RKO (cell line): ENCODE measurements at places on chromosomes 3 and 15.

DNA sequence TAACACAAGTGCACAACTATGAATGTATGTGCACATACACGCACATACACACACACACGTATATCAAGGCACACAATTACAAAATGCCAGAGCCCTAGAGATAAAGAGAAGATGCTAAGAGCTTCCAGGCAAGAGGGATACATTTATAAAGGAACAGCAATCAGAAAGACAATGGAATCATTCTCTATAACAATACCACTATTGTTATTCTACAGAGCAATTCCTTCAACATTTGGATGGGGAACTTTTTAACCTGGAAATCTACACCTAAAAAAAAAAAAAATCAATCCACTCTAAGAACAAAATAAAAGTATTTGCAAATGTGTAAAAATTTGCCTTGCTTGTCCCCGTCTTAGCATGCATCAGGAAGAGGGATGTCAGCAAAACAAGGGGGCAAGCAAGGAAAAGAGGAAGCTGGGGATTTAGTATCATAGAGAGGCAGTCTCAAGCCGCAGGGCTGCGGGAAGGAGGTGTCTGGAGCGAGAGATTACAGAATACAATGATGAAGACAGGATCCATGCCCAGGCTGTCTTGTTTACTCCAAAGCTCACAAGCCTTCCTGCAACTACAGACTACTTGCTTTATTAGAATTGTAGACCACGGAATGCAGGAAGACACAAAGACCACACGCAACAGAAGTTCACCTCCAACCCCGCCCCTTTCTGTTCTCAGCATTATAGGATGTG is 220.2 kb downstream of the NTRK3 start:
- no peak for DNase-seq

- DNase-seq: no peak
Measured at GRCh38 chr3:193830791-193831191, 237.8 kb downstream of the OPA1 start.

GRCh38 chr15:37824717-37825382 is 109.6 kb upstream of the TMCO5A start:
- DNase-seq: peak; percentile 93

- peak; percentile 22 for DNase-seq
Measured at GRCh38 chr3:42148982-42149432, 57.9 kb downstream of the TRAK1 start.

DNA sequence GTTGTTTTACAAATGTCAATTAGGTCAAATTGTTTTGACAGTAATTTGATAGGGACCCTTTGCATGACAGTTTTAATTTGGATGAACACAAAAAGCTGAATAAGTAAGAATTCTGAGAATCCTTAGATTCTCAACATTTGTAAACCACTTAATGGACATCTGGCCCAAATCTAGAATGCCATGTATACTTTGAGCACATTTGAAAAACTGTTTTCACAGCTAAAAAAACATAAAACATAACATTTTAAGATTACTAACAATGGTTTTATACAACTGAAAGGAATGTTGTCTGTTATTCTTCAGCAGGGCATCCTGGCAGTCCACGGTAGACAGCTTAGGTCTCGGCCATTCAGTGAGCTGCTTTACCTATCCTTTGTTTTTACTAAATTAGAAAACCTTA is 34.5 kb upstream of the TM2D3 start:
- no peak for DNase-seq

DNA sequence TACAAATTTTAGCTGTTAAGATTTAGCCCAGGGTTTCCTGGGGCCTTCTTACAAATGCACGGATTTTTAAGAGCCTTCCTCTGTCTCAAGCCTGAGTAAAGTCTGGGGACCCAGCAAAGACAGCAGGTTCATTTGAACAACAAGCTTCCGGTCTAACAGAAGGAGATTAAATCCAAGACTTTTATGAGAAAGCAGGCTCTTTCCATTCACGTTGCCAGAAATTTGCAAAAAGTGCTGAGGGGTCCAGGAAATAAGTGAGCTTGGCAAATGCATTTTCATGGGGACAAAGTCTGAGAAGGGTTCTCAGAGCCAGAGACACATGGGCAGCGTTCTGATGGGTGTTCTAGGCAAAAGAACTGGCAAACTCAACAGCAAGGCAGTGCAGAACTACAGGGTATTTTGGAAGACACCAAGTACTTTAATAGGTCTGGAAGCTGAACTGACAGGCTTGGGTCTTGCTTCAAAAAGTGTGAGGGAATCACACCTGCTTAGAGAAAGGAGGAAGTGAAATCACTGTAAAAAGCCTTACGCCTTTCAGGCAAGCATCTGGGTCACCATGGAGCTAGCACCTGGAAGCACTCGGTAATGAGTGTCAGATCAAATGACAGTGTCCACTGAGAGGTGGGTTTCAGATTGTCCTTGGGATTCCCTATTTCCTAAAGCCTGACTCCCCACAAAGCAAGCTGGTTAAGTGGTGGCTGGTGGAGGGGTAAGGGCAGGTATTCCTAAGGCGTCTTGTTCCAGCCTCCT is 115.8 kb upstream of the ARHGEF3 start:
- no peak for DNase-seq
